ENCODE measurements at places on chromosomes 16 and 17. TPM values are rescaled to one million over a fixed set of nuclear protein-coding genes. Genes with fewer than 3 reads are reported as not detected.
A peak's percentile ranks its signal among the peaks of the same experiment; 100 is the strongest.

- H3K36me3 ChIP-seq: no peaks in the 10 kb centered on the region
- H3K4me1 ChIP-seq: no peaks in the 10 kb centered on the region
- no peak overlapping the region for H3K27ac ChIP-seq
- no peak for DNase-seq
- H3K27me3 ChIP-seq: no peaks in the 10 kb centered on the region
Measured at GRCh38 chr17:27495460-27495859, 39.2 kb downstream of the KSR1 start.

GRCh38 chr17:4276514-4276913 lies 12.7 kb upstream of the ANKFY1 start:
- DNase-seq: no peak
- no peak overlapping the region for H3K4me3 ChIP-seq
- H3K27ac ChIP-seq: no peak overlapping the region

The CDRT15 gene
- not detected for total RNA-seq

The ASIC2 gene
- not detected for total RNA-seq

The KLHL10 gene
- total RNA-seq: 1.2 TPM

The KRT39 gene
- total RNA-seq: not detected

GRCh38 chr16:4261557-4262172 lies 11.2 kb downstream of the TFAP4 start:
- peak; percentile 50 for DNase-seq
- no peak overlapping the region for H3K27ac ChIP-seq
- no peaks in the 10 kb centered on the region for H3K36me3 ChIP-seq
- H3K4me1 ChIP-seq: peaks cover 5% of the 10 kb centered on the region
- no peaks in the 10 kb centered on the region for H3K27me3 ChIP-seq

DNA sequence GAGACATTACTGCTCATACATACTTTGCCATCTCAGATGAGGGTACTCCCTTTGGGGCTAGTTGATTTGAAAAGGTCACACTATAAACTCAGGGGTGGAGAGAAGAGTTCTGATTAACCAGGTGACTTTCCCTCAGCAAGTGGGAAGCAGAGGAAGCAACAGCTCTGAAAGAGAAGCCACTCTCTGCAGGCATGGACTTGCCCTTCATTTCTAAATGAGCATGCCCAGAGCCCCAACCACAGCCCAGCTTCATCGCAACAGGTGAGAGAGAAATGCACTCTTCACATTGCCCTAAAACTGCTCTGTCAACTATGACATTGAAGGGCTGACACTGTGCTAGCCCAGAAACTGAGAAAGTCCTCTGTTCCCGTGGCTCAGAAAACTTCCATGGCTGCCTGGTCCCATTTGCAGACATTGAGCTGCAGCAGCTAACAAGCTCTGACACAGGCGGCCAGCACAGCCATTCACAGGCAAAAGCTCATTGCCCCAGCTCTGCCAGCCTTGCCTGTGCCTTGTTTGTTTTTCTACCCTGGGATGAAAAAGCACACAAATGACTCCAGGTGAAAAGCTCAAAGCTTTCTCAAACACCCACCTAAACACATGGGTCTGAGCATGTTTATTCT lies 419.8 kb upstream of the DYNLRB2 start:
- H3K27ac ChIP-seq: no peak overlapping the region
- no peaks in the 10 kb centered on the region for H3K4me1 ChIP-seq
- no peak for DNase-seq
- no peaks in the 10 kb centered on the region for H3K27me3 ChIP-seq

GRCh38 chr17:49971848-49972485 lies 3.0 kb downstream of the DLX4 start:
- no peaks in the 10 kb centered on the region for H3K36me3 ChIP-seq
- peaks cover 62% of the 10 kb centered on the region for H3K27me3 ChIP-seq
- peaks cover 24% of the 10 kb centered on the region for H3K4me1 ChIP-seq

DNA sequence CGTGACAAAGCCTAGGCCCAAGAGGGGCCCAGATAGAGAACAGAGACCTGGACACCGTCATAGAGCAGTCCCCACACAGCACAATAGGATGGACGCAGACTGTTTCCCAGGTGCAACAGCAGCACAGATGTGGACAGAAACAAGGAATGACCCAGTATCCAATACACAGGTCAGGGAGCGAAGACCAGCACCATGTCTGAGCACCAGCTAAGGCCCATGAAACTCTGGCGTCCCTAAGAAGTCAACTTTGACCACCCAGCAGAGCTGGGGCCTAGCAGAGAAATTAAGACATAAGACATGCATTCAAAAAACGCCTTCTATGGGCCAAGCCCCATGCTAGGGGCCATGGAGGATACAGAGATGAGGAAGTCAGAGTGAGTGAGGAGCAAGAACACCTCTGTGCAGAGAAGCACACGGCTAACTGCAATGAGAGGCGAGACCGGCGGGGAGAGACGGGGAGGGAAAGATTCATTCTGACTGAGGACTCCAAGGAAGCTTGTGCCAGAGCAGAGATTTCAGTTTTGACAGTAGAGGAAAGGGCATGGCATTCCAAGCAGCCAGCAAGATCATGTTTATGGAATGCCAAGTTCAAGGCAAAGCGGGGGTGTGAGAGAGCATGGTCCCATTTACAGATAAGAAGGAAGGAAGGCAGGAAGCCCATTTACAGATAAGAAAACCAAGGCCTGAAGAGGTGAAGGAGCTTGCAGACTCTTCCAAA lies 50.8 kb downstream of the PITPNM3 start:
- DNase-seq: no peak
- H3K27me3 ChIP-seq: no peaks in the 10 kb centered on the region
- no peak overlapping the region for H3K4me3 ChIP-seq

GRCh38 chr17:42000413-42001133 lies 16.7 kb downstream of the DNAJC7 start:
- H3K27ac ChIP-seq: no peak overlapping the region
- no peaks in the 10 kb centered on the region for H3K36me3 ChIP-seq
- H3K27me3 ChIP-seq: no peaks in the 10 kb centered on the region
- H3K4me1 ChIP-seq: no peaks in the 10 kb centered on the region
- H3K4me3 ChIP-seq: no peak overlapping the region

DNA sequence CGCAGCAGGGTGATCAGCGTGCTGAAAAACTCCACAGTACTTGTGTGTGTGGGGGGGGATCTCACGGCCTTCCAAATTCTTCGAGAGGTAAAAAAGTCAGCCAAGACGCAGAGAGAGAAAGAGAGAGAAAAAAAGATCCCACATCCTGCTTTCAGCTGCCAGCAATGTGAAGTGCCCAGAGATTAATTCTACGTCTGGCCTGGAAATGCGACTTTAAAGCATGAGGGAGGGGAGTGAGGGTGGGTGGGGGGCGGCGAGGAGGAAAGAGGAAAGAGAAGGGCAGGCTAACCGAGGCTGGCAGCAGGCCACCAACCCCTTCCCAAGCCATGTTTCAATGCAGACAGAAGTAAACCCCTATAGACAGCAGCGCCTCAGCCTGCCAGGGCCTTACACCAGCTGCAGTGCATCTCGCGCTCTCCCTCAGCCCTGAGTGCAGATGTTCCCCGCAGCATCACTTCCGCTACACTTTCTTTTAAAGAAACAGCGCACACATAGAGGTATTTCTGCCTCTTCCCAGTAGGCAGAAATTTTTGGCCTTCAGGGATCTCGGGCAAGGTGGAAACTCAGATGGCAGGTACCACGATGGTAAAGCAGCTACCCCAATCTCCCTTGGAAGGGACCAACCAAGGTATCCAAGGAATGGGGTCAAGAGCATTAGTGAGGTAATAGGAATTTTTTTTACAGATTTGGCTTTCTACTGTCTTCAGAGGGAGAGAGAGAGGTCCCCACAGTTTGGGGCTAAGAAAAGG lies 87.8 kb downstream of the SMG6 start:
- no peaks in the 10 kb centered on the region for H3K27me3 ChIP-seq
- no peak overlapping the region for H3K4me3 ChIP-seq
- H3K4me1 ChIP-seq: peaks cover 7% of the 10 kb centered on the region
- peak; percentile 78 for DNase-seq

GRCh38 chr17:68443972-68444464 lies 13.3 kb downstream of the WIPI1 start:
- H3K27me3 ChIP-seq: no peaks in the 10 kb centered on the region
- H3K36me3 ChIP-seq: no peaks in the 10 kb centered on the region
- H3K27ac ChIP-seq: peak overlapping the region; percentile 40

- peaks cover 6% of the 10 kb centered on the region for H3K4me1 ChIP-seq
- no peak overlapping the region for H3K27ac ChIP-seq
- no peak overlapping the region for H3K4me3 ChIP-seq
Measured at GRCh38 chr17:81234940-81235821, 3.7 kb downstream of the TEPSIN start.

- no peak overlapping the region for H3K4me3 ChIP-seq
- DNase-seq: no peak
- H3K36me3 ChIP-seq: no peaks in the 10 kb centered on the region
- no peaks in the 10 kb centered on the region for H3K27me3 ChIP-seq
- H3K4me1 ChIP-seq: no peaks in the 10 kb centered on the region
- no peak overlapping the region for H3K27ac ChIP-seq
Measured at GRCh38 chr16:7182510-7183109, 150.0 kb upstream of the RBFOX1 start.

The ZSCAN10 gene
- not detected for total RNA-seq

- no peaks in the 10 kb centered on the region for H3K36me3 ChIP-seq
- no peak overlapping the region for H3K27ac ChIP-seq
- DNase-seq: no peak
- no peaks in the 10 kb centered on the region for H3K4me1 ChIP-seq
- no peak overlapping the region for H3K4me3 ChIP-seq
Measured at GRCh38 chr17:58679263-58680037, 12.4 kb downstream of the TEX14 start.

GRCh38 chr17:63423963-63424362 lies 22.1 kb downstream of the CYB561 start:
- no peak overlapping the region for H3K4me3 ChIP-seq
- H3K36me3 ChIP-seq: no peaks in the 10 kb centered on the region
- H3K4me1 ChIP-seq: no peaks in the 10 kb centered on the region
- H3K27me3 ChIP-seq: no peaks in the 10 kb centered on the region
- H3K27ac ChIP-seq: no peak overlapping the region

The IRX6 gene
- total RNA-seq: not detected

GRCh38 chr17:31136319-31136718 lies 41.5 kb downstream of the NF1 start:
- H3K36me3 ChIP-seq: no peaks in the 10 kb centered on the region
- no peak for DNase-seq
- no peak overlapping the region for H3K27ac ChIP-seq
- H3K4me1 ChIP-seq: no peaks in the 10 kb centered on the region

DNA sequence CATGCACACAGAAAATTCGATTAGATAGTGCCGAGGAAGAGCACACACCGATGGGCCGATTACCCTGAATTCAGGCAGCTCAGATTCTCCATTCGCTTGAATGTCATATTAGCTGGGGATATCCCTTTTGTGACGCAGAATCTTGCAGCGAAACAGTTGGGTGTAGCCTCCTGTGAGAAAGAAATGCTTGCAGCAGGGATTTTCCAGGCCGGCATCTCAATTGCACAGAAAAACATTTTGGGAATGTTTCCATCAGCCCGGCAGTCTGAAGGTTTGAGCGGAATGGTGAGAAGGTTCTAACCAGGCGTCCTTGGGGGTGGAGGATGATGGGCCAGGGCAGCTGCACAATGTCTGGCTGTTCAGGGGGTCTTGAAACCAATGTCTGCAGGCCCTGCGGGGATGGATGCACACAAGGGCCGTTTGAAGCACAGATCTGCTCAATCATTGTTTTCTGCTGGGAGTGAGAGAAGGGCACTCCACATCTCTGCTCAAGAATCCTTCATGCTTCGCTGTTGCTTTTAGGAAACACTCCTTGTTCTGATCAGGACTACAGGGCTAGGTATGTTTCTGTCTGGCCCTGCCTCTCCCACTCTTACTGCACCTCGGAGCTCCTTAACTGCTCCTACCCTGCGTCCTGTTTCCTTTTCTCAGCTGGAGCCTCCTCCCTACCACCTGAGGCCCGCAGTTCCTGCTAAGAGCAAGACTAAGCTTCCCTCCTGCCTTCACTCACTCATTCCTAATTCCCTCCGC lies 94.6 kb downstream of the CMIP start:
- H3K27me3 ChIP-seq: no peaks in the 10 kb centered on the region
- H3K27ac ChIP-seq: no peak overlapping the region
- DNase-seq: no peak
- no peaks in the 10 kb centered on the region for H3K4me1 ChIP-seq
- no peaks in the 10 kb centered on the region for H3K36me3 ChIP-seq

Measured in uterus (tissue), 4 donors.